Karpas-422 (cell line): ENCODE measurements at places on chromosomes 11 and 22.

GRCh38 chr22:37726241-37726887, 29.5 kb downstream of the TRIOBP start:
- DNase-seq: peak; percentile 62

- no peak for DNase-seq
These were observed 177.5 kb upstream of the ZBED5 start for GRCh38 chr11:11035331-11035730.

- no peak for DNase-seq
These were observed 60.6 kb downstream of the MED15 start for GRCh38 chr22:20567993-20568417.

DNA sequence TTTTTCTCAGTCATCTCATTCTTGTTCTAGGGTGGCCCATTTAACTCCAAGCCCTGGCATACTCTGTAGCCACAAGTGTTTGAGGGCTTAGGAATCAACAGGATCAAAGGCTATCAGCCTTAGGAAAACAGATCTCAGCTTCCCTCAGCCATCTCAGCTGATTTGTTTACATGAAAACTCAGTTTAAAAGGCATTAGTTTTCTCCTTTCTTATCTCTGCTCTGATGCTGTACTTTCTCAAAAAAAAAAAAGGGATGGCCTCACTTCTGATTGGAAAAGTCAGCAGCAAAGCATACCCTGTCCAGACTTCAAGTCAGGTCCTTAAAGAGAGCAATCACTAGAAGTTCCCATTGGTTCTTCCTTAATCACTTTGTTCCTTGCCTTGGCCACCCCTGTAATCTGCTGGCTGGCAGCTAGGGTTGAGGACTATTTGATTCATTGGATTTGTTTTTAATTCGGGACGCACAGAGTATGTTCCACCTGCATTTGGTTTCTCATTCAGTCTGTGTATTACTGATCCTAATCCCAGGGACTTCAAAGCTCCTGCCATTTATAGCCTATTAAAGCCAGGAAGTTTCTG, 102.8 kb downstream of the EXT2 start:
- DNase-seq: no peak

DNA sequence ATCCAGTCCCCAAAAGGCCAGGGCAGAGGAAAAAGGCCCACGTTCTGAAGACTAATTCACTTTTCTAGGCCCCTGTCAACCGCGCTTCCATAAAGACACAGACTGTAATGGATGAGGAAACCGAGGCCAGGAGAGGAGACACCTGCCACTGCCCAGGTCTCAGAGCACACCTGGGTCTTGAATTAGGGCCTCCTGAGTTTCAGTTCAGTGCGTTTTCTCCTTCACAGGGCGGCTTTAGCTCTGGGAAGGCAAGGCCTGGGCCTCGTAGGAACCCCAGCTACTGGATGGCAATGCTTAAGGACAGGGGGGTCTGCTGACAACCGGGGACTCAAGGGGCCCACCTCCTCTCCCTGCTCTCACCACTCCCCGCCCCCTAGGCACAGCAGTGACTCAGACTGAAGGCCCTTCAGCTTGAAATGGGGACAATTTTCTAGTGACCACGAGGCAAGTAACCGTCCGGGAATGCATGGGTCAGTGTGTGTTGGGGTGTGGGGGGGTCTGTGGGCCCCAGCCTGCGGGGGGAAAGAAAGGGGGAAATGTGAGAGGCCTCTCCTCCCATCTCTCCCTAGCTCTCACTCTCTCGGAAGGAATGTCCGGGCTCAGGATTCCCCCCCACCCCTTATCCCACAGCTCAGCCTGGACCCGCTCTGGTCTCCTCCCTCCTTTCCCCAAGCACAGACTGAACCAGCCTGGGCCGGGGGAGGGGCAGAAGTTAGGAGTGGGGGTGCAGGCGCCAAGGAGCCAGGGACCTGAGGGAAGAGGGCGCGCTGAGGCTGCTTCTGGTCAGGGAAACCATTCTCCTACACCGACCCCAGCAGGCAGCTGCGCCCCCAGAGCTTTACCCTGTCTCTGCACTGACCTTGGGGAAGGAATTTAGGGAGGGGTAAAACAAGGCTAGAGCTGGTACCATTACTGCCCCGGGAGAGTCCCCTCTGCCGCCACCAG, 17.2 kb downstream of the CREB3L1 start:
- DNase-seq: no peak

GRCh38 chr11:76947800-76948199, 86.4 kb upstream of the B3GNT6 start:
- DNase-seq: no peak

GRCh38 chr11:68215087-68215445, 2.0 kb upstream of the KMT5B start:
- peak; percentile 57 for DNase-seq

DNA sequence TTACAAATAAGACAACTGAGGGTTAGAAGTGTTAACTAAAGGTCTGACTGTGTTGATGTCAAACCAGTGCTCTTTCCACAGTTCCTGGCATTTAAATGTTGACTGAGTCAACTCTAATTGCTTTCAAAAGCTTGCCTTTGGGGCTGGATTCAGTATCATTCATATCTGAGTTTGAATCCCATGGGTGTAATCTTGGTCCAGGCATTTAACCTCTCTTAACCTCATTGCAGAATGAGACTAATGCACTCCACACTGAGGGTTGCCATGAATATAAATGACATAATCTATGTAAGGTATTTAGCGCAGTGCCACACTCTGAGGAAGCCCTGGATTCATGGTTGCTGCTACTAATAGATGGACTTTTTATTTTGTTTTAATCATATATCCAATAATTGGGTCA, 274.3 kb downstream of the DDX10 start:
- no peak for DNase-seq

GRCh38 chr11:117071344-117071787, 26.9 kb downstream of the SIK3 start:
- no peak for DNase-seq

GRCh38 chr22:45101515-45102227, 62.1 kb upstream of the NUP50 start:
- peak; percentile 89 for DNase-seq

DNA sequence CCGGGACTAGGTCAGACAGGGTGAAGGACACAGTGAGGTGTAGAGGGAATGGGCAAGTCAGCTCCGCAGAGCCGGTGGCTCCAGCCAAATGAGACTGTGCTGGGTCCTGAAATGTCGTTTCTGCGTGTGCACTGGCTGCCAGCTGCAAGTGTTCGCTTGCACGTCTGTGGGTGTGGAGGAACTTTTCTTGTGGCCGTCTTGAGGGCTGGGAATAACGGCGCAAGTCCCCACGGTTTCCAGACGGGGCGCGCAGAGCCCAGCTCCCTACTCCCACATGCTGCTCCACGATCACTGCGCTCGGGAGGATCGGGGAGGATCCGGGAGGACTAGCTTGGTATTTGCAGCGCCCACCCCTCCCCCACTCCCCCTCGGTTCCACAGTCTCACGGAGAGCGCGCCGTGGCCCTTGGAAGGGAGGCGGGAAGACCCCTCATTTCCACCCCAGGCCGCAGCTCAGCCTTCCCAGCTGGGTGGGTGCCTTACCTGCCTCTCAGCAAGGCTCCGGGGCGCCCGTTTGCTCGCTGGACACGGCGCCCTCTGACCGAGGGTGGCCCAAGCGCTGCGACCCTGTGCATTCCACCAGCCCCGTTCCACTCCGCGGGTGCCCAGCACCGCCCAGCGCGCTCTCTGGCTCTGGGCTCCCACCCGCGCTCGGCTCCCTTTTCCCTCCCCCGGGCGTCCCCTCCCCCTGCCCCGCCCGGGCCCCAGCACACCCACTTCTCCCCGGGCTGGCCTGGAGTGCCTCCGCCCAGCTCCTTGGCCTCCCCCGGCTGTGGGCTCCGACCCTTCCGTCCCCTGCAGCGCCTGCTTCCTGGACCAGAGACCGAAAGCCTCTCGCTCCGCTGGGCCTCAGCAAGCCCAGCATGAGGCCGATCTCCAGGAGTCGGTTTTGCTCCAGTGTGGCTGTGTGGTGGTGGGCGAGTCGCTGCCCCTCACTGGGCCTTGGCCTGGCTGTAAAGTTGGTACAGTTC, at the start of gene KCNE3:
Gene KCNE3 (minus strand): TSS at position 634 of the 970 bp plus-strand sequence. CDS start 9,986 bp downstream, outside the sequence.
- no peak for DNase-seq

DNA sequence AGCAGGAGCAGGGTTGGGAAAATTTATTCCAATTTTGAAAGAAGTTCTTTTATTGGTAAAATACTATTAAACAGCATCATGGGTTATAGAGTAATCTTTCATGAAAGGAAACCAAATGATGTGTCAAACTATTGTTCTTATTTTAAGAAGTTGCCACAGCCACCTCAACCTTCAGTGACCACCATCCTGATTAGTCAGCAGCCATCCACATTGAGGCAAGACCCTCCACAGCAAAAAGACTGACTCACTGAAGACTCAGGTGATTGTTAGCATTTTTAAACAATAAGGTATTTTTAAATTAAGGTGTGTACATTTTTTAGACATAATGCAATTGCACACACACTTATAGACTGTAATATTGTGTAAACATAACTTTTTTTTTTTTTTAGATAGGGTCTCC, 3.7 kb upstream of the HEPHL1 start:
- DNase-seq: no peak

DNA sequence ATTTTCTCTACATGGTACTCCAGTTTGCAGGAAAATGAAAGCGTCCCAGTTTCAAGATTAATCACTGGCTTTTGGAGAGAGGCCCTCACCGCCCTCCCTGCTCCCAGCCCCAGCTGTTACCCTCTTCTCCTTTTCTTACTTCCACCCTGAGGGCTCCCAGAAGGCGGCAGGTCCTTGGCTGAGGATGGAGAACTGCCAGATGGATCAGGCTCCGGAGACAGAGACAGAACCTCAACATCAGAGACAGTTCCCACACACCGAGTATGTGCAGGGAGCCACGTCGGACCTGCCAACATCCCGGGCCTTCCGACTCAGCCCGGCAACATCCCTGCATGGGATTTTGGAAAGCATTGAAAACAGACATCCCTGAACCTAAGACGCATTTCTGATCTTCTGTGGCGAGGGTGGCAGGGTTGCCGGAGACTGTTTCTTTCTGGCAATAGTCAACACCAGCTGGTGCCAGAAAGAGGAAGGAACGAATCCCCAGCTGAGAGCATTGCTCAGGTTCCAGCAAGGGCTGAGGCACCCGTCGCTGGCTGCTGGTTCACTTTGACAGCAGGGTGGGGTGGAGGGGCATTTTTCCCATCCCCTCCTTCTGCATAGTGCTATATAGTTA, 467.1 kb downstream of the MIAT start:
- peak; percentile 72 for DNase-seq

DNA sequence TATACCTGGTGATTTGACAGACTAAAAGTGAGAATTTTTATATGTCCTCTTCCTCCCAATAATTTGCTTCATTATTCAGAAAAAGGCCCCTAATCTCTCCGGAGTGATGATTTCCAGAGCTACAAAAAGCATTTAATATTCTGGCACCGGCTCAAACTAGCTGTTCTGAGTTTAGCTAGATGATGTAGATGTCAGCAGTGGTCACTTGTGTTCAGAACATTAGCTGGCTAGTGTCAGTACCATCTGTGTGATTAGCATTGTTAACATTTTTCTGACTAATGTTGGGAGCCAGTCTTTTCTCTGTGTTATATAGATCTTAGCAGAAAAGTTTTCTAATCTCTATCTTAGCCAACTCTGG, 68.7 kb upstream of the RRM1 start:
- DNase-seq: no peak

DNA sequence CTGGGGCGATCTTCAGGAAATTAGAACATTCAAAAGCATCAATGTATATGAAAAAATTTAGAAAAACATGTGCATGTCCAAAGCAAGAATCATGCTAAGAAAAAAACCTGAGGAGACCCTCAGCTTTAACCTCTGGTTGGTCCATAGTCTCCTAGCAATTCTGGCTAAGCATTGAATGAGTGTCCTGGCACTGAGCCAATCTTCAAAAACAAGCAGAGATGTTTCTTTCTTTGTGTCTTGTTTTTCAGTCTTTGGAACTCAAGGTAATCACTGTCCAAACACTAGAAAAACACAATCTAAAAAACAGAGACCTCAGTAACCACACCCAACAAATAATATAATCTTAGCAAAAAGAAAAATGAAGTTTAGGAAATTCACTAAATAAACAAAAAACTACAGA, 205.4 kb upstream of the CARD18 start:
- no peak for DNase-seq

DNA sequence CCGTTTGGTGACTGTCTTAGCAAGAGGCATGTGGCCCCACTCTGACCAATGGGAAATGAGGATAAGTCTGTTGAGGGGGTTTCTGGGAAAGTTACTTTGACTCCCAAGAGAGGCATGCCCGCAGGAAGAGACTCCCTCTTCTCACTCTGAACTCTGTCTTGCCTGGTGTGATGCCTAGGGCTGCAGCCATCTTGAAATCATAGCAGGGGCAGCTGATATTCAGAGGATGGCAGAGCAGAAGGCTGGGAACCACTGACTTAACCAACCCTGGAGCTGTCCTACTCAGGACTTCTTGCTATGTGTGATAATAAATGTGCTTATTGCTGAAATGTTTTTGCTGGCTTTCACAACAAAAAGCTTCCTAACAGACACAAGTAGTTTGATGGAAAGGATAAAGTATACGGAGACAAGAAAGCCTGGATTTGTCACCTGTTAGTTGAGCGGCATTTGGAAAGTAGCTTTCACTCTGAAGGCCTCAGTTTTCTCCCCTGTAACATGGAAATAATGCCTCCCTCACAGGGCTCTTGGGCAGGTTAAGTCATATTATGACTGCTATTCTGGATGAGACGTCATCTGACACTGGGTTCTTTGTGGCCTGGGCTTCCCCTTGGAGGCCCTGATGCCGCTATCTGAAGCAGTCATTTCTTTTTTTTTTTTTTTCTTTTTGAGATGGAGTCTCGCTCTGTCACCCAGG, 128.5 kb downstream of the CEP164 start:
- DNase-seq: no peak

GRCh38 chr11:120061761-120062560, 76.0 kb downstream of the TRIM29 start:
- DNase-seq: no peak

- no peak for DNase-seq
These were observed 10.9 kb upstream of the DKK3 start for GRCh38 chr11:12019337-12019736.

DNA sequence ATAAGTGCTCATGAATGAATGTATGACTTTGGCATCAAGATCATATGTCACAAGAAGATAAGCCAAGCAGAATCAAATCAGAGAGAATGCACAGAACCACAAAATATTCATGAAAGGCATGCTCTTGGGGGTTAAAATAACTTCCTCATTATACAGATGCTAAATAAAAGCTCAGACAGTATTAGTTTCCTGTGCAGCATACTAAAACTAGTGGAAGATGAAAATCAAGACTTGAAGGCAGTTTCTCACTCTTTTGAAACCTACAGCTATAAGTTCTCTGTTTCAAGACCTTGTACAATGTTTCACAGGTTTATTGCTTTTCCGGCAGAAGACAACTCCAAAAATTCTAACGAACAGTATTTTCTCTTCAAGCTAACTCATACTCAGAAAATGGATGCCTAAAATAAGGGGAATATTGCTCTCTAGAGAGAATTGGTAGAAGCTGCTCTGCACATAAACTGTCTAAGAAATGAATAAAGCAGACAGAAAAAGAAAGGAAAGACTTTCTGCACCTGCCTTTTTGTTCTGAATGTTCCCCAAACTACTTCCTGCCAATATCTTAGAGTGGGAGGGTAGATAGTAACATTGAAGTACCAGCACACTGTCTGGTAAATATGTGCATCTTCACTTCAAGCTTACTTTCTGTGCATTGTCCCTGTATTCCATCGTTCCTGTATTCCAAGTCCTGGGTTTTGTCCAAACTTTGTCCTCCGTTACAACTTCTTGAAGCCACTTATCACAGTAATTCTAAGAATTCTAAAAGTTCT, 639.4 kb upstream of the FAT3 start:
- DNase-seq: no peak

- no peak for DNase-seq
These were observed 13.0 kb upstream of the RAB39A start for GRCh38 chr11:107915229-107915628.

GRCh38 chr11:32487270-32487669, 51.9 kb upstream of the WT1 start:
- no peak for DNase-seq

GRCh38 chr22:22818861-22819855, 68.5 kb upstream of the IGLL5 start:
- peak; percentile 95 for DNase-seq
